ENCODE measurements at places on chromosomes 1 and 21.

DNA sequence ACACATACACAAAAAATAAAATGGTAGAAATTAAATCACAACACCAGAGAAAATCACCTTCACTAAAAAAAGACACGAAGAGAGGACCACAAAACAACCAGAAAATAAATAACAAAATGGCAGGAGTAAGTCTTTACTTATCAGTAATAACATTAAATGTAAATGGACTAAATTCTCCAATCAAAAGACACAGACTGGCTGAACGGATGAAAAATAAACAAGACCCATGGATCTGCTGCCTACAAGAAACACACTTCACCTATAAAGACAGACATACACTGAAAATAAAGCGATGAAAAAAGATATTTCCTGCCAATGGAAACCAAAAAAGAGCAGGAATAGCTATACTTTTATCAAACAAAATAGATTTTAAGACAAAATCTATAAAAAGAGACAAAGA, 73.6 kb downstream of the ZZZ3 start:
- no peak for DNase-seq

- no peak for DNase-seq
Measured at GRCh38 chr1:147111381-147112130, 60.7 kb downstream of the PRKAB2 start.

- no peak for DNase-seq
Measured at GRCh38 chr1:162276493-162276892, 100.2 kb downstream of the SPATA46 start.

DNA sequence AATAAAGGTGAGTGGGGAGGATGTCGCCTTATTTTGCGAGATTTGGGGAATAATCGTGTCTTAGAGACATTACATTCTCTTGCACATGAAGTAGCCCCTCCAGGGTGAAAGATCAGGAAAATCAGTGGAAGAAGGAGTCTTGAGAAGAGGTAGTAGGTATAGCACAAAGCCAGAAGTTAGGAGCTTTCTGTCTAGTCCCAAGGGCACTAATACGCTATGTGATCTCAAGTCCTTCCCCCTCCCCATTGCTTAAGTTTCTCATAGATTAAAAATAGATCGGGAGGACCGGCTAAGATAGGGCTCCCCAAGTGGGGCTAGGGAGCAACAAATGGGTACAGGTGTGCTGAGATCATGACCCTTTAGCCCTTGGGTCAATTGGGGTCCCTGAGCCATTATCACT, 13.5 kb downstream of the LRRN2 start:
- DNase-seq = no peak

GRCh38 chr1:192936313-192937018, 122.7 kb downstream of the UCHL5 start:
- DNase-seq = no peak

DNA sequence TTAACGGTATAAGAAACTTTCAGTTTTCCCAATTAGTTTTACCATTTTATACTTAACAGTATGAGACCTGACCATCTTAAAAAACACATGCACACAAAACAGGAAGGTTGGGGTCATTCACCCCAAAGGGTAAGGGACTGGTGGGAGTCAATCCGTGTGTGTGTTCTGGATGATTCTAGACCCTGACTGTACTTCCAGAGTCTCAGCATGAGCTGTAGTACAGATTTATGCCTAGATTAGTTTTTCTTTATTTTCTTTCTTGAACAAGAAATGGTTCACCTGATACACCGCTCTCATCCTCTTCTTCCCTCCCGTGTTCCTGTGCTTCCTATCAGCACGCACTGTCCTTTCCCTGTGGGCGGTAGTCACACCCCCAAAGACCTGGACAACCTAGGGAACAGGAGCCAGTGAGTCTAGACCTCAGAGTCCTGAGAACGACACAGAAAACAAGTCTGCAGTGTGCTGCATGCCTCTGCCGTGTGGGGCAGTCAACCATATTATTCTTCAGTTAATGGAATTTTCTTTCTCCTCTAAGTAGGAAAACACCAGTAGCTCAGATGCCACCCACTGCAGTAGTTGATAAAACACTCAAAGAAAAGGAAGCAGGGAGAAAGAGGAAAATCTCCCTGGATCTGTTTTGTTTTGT, 38.9 kb upstream of the MRPS6 start:
- no peak for DNase-seq

DNA sequence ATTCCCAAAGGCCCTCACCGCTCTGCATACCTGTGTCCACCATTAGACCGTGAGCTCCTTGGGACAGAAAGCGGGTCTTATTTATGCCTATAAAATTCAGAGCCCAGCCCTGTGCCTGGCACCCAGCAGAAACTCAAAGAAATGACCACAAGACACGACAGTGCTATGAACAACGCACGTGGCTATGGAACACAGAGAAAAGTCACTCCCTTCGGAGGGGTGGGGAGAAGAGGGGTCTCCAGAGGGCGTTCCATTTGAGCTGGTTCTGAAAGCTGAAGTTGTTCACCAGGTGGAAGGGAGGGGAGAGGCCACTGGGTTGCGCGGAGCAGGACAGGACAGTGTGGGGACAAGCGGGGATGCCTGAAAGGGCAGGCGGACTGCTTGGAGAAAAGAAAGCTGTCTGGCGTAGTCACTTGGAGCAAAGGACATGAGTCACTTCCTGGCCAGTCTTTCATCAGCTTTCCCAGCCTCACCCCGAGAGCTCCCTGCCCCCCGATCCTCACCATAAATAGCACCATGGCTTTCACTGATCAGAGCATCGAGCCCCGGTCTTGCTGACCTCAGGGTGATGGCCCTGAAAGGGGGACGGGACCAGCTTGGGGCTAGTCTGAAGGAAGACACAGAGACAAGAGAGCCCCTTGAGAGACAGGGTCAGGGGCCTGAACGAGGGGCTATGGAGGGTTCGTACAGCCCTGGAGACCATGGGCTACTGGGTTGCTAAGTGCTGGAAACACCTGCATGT, 28.5 kb downstream of the ECE1 start:
- DNase-seq = peak; percentile 75

- no peak for DNase-seq
Measured at GRCh38 chr1:153040950-153041631, at the start of gene SPRR2D. SPRR2D (minus strand) TSS chr1:153041120; CDS start chr1:153040346, 774 bp downstream.

GRCh38 chr1:8241417-8242014, 76.4 kb upstream of the SLC45A1 start:
- DNase-seq = no peak

DNA sequence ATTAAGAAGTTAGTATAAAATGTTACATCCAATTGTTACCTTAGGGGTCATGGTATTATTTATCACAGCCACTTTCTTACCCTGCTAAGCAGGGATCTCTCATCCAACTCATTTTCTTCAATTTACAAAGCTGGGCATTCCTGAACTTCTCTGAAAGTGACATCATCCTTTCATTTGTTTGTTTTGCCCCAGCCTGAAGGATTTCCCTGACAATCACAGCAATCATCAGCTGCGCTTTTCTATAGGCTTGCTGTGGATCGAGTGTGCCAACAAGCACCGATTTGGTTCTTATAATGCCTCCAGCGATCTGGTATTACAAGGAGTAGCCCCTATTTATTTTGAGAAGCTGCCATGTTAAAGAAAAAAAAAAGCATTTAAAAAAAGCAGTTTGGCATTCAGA, 240.2 kb downstream of the USH2A start:
- DNase-seq = no peak

DNA sequence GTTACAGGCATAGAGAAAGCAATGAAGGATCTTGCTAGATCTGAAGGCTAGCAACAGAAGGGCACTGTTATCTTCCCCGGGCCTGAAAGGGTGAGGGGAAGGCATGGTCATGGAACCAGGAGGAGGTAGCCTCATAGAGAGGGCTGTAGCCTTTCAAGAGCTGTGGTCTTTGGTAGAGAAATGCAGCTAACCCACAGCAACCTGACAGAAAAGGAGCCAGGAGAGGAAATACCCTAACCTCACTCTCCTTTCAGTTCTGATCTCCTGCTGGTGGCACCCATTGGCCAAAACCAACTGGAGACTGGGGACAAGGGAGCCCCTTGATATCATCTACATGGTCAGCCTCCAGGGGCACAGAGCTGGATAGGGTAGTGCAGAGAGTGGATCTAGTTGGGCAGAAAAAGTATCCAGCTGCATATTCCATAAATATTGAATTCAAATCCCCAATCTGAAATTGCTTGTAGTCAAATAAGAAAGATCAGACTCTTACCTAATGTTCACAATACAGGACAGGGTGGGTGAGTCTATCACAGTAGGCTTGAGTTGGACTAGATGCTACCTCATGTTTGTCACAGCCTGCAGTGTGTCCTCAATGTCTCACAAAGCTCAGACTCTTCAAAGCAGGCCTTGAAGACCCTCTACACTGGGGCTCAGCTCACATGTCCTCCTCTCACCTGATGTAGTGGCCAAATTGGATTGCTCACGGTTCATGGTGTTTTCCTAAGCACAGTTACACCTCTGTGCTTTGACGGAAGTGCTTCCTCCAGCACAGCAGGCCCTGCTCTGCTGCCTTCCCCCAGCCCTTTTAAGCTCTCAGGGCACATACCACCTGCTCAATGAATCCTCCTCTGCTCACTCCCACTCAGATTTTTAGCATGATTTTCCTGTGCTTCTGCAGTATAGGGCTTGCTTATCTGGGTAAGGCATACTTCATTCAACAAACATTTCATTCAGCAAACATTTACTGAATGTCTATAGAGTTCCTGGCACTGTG, 74.1 kb upstream of the JUN start:
- DNase-seq = no peak

DNA sequence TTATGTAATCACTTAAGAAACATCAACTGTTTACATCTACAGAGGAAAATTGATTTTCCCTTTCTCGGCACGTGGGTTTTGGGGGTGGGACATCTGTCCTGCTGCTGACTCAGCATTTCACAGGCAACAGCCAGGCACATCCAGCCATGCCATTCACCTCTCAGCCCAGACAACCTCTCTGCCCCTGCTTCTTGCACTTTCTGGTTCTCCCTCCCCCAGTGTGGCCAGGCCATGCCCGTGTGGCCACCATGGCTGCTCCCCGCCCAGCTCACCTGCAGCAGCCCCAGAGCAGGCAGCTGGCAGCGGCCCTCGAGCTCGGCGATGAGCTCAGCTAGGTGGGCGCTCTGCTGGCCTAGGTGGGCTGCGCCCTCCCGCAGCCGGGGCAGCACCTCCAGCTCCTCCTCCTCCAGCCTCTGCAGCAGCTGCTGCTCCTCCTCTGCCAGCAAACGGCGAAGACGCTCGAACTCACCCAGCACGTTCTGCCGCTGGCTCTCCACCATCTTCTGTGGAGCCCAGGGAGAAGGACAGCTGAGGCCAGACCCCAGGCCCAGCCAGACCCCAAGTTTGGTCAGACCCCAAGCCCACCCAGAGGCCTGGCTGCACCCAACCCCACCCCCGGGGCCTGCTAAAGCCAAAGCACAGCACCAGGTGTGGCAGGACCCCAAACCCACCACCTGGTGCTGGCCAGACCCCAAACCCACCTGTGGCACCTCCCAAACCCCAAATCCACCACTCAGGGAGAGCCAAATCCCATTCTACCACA, 5.8 kb downstream of the TRIM11 start:
- no peak for DNase-seq

GRCh38 chr1:116574581-116575291, 3.9 kb upstream of the CD58 start:
- peak; percentile 48 for DNase-seq

DNA sequence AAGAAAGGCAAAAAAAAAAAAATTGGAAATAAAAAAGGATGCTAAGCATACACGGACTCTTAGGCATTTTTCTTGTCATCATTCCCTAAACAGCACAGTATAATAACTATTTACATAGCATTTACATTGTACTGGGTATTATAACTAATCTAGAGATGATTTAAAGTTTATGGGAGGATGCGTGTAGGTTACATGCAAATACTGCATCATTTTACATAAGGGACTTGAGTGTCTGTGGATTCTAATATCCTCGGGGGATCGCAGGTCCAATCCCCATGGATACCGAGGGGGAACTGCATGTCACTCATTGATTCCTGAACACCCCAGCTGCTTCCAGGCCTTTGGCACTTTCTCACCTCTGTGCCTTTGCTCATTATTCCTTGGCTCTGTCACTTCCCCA, 57.8 kb upstream of the SIPA1L2 start:
- DNase-seq = no peak

- no peak for DNase-seq
Measured at GRCh38 chr1:152959801-152960451, 10.5 kb upstream of the SPRR4 start.

GRCh38 chr1:12397462-12398450, 167.9 kb downstream of the VPS13D start:
- no peak for DNase-seq

DNA sequence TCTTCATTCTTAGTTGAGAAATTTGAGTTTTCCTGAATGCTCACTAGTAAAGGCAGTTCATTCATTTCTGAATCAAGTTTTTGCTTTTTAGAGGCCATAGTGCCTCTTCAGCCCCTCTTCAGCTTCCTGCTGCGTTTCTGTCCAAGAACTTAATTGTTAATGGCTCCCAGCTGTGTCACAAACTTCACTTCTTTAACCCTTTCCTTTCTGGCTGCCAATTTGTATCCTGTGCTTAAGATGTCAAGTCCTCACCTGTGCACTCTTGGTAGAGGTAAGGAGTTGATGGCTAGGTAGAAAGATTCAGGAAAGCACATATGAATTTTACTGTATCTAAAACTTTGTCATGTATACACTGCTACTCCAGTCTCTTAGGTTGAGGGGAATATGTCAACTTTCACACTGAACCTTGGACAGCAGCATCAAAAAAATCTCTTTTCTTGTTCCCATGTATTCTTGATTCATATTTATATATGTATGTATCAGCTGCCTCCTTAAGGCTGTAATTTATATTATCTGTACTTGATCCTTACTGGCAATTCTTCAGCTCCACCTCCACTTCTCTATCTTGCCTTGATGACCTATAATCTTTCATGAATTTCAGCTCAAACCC, 612.8 kb downstream of the LMO4 start:
- DNase-seq = no peak

- DNase-seq = no peak
Measured at GRCh38 chr1:113874012-113874879, 2.7 kb upstream of the PTPN22 start.

DNA sequence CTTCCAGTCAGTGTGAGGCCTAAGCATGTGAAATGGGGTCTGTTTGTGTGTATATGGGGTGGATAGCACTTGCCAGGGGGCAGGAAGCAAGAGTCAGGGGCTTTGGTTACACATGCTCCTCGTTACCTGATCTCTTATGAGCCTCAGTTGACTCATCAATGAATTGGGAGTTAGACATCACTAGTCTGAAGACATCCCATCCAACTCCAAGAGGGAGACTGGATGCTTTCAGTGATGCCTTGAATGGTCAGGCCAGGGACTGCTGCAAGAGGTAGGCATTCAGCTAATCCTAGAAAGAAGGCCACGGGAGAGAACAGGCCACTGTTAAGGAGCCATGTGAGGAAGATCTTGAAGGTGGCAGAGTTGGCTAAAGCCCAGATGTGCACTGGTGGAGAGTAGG, 6.3 kb downstream of the RAB25 start:
- no peak for DNase-seq

Measured in H54 (cell line).